ENCODE measurements at places on chromosomes 16 and 17.

DNA sequence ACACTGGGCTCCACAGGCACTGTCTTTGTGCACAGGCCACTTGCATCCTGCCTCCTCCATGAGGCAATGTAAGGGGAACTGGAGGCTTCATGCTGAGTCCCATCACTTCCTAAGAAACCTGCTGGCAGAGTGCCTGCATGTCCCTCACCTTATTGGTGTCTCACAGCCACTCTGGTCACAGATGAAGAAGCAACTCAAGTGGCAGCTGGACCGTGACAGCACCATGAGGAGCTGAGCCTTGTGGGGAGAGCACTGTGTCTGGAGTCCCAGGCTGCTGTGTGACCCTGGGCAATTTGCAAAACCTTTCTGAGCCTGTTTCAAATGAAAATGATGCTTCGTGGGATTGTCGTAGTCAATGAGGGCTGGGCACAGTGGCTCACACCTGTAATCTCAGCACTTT is 19.5 kb downstream of the ANKRD40 start:
- DNase-seq = no peak

DNA sequence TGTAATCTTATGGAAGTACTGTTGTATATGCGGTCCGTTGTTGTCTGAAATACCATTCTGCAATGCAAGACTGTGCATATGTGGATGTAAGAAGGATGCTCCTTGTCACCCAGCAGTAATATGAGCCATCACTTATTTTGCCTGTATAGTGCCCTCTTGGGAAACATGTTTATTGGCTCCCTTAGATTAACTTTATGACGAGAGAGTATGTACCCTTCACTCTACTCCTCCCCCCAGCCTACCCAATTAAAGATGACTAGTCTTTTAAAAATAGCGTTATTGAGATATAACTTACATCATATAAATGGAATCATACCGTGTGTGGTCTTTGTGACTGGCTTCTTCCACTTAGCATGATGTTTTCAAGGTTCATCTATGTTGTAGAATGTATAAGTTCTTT is 33.6 kb downstream of the FTO start:
- DNase-seq = no peak

- no peak for DNase-seq
Measured at GRCh38 chr16:70422543-70422942, 16.4 kb downstream of the ST3GAL2 start.

DNA sequence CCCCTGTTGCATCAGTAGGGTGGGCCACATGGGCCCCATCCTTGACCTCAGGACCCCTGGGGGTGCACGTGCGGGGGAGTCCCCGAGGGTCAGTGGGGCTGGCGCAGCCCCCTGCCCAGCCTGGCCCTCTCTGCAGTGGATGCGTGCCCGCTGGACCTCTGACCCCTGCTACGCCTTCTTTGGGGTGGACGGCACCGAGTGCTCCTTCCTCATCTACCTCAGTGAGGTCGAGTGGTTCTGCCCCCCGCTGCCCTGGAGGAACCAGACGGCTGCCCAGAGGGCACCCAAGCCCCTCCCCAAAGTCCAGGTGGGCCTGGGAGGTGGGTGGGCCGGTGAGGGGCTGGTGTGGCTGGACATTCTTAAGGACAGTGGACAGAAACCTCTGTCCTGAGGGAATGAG is 35.9 kb downstream of the MGAT5B start:
- DNase-seq = no peak

GRCh38 chr16:68612996-68613395 is 32.1 kb upstream of the CDH3 start:
- no peak for DNase-seq

GRCh38 chr16:55282441-55282840 is 41.6 kb upstream of the IRX6 start:
- no peak for DNase-seq

DNA sequence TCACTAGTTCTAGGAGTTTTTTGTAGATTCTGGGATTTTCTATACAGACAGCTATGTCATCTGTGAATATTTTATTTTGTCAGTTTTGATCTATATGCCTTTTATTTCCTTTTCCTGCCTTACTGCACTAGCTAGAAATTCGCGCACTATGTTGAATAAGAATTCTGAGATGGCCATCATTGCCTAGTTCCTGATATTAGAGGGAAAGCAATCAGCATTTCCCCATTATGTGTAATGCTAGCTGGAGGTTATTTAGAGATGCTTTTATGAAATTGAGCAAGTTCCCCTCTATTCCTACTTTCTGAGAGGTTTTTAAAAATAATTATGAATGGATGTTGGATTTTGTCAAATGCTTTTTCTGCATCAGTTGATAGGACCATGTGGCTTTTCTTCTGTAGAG is 23.8 kb downstream of the MPRIP start:
- no peak for DNase-seq

DNA sequence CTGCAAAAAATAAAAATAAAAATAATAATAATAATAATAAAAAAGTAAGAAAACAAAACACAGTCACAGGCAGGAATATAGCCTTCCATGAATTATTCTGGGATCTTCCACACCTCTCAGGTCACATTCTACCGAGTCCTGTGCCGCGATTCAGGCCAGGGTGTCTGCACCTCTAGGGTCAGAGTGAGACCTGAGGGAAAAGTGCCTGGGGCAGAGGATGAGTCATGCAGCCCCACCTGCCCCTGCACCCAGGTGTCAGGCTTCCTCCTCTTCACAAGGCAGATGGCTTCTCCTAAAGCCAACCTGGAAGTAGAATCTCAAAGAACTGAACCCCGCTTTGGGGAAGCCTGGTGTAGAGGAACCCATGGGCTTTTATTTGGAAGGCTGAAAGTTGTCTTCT is 283.7 kb downstream of the CPPED1 start:
- no peak for DNase-seq
